ENCODE measurements at places on chromosomes 16 and 17.

- DNase-seq = no peak
These were observed 4.9 kb upstream of the RBL2 start for GRCh38 chr16:53429221-53429943.

- DNase-seq = no peak
These were observed 19.8 kb upstream of the ADCY7 start for GRCh38 chr16:50246299-50247122.

DNA sequence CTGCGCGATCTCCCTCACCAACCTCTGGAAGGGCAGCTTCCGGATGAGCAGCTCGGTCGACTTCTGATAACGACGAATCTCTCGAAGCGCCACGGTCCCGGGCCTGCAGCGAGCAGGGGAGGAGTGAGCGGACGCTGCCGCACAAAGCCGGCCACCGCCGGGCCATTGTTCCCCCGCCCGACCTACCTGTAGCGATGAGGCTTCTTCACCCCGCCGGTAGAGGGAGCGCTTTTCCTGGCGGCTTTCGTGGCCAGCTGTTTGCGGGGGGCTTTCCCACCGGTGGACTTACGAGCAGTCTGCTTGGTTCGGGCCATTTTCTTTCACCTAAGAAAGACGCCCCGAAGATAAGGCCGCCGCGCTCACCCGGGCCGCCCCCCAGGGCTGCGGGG, 5.8 kb upstream of the UNK start:
- no peak for DNase-seq

DNA sequence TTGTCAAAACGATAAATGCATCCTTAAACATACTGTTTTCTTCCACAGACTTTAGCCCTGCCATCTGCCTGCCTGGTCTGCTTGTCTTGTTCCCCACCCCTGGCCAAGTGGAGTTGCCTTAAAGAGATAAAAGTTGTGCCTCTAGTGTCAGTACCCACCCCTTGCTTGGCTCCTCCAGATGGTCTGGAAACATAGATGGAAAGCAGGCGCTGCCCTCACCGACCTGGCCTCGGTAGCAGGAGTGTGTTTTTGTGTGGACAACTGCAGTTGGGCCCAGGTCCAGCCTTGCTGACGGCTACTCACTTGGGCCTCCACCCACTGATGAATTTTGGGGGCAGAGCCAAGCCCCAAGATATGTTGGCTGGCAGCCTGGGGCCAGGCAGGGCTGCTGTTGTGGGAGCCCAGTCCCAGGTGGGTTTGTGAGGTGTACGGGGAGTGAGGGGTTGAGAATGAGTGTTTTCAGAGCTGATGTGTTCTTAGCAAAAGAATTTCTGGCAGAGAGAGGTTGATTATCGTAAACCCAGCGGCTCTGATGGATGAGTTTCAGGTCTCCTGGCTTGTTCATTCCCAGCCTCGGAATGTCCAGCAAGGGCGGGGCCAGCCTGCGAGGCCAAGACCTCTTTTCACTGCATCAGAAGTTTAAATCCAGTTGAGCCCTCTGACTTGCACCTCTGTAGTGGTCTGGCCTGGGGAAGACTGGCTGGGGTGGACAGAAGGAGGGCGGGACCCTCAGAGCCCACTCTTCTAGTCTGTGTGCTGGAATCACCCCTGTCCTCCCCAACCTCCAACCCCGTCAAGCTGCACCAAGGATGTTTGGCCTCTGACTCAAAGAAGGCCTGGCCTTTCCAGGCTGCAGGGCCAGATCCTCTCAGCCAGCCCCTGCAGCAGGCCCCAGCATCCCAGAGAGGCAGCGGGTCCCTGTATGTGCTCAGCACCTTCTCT, 179.7 kb downstream of the RAB11FIP4 start:
- DNase-seq = no peak

GRCh38 chr17:19418251-19418992, 7.4 kb downstream of the RNF112 start:
- DNase-seq = no peak

DNA sequence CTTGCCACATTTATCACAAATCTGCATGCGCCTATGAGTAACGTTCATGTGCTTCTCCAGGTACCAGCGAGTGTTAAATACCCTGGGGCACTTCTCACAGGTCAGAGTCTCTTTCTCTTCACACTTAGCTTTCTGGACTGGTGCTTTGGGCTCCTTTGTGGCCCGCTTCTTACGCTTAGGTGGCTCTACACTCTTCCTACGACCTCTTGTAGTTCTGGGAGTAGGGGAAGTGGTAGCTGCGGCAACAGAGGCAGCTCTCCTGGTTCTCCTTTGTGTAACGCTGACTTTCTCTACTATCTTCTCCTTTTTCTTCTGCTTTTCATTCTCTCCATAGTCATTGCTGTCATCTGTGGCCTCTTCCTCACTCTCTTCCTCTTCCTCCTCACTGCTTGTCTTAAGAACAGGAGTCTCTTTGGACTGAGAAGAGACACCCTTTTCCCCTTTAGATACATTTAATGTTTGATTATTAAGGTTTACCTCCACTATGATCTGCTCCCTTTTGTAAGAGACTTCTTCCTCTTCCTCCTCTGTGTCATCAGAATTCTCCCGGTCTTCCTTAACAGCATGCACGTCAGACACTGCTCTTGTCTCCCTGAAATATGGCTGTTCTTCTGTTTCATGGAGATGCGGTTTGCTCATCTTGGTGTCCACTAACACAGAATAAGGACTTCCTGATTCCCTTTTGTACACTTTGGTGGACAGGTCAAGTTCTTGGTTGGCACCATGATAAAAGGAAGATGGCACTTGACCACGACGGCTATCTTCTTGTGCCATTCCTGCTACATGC, 45.0 kb downstream of the ZNF652 start:
- DNase-seq = no peak

DNA sequence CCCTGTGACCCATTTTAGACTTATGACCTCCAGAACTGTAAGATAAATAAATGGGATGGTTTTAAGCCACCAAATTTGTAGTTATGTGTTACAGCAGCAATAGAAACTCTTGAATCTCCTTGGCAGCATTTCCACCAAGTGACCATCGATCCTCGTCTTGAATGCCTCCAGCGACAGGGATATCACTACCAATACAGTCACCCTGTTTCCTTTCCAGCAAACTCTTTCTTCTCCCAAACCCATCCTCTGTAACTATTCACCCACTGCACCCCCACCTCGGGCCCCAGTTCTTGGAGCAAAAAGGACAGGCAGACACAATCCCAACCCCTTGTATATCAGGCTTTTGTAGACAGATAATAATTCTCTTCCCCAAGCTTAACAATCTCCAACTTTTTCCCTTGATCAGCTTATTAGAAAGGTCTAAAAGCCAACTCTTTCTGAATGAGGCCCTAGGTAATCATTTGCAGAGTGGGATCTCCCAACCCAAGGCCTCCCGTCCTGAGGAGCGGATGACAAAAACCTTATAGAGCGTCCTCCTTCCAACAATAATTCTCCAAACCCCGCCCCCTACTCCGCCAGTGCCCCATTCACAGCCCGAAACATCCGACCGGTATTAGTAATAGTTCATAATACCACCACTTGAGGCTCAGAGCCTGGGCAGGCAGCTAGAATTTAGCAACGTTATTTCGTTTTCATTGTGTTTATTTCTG, 14.7 kb upstream of the PLLP start:
- DNase-seq = no peak

DNA sequence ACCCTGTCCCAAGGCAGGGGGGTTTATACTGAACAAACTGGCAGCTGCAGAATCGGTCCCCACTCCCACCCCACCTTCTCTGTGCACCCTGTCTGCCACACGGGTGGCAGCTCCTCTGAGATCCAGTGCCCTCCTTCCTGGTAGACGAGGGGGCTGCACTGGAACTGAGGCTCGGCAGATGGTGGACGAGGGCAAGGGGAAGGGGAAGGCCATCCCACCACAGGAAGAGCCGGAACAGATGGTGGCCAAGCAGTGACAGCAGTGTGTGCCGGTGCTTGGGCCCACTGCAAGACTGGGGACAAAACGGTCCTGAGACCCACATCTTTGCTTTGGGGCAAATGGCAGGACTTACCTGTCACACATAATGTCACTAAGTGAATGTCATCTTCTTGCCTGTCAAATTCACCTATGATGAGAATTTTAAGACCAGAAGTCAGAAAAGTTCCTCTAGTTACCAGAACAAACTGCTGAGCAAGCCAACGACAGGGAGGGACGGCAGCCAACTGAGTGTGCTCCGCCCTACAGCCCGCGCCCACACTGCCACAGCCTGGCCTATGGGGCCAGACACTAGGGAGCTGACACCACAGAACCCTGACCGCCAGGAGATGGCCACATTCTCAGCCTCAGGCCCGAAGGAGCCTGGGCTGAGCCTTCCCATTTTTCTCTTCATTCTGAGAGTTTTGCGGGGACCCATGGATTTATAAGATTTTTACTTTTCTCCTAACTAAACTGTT, 14.4 kb downstream of the NTAN1 start:
- DNase-seq = no peak

GRCh38 chr16:60563166-60563565, 1473.1 kb downstream of the CDH8 start:
- no peak for DNase-seq
